Thoracic aorta (tissue), 2 donors: ENCODE measurements at places on chromosomes 2 and 18. TPM values are rescaled to one million over a fixed set of nuclear protein-coding genes. Genes with fewer than 3 reads are reported as not detected.

- H3K27ac ChIP-seq, result no peak overlapping the region
- no peak for DNase-seq
- H3K4me3 ChIP-seq, result no peak overlapping the region
- no peaks in the 10 kb centered on the region for H3K36me3 ChIP-seq
- peaks cover 16% of the 10 kb centered on the region for H3K4me1 ChIP-seq
Observed at GRCh38 chr2:12881952-12882351, 165.2 kb downstream of the TRIB2 start.

- no peaks in the 10 kb centered on the region for H3K36me3 ChIP-seq
- no peaks in the 10 kb centered on the region for H3K27me3 ChIP-seq
- no peak overlapping the region for H3K4me3 ChIP-seq
- H3K27ac ChIP-seq, result no peak overlapping the region
Observed at GRCh38 chr2:112153179-112153490, 14.9 kb downstream of the FBLN7 start.

DNA sequence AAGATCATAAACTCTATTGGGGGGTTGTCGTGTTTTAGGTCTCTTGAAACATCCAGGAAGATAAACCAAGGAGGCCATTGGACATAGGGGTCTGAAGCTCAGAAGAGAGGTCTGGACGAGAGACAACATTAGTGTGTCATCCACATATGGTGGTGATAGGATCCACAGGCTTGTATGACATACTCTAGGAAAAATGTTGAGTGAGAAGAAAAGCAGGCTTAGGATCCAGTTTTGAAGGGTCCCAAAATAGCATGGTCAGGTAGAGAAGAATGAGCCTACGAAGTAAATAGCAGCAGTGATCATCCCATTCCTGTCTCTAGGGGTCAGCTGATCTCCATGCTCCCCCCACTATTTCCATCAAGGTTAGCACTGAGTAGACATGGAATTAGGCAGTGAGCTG lies 166.8 kb downstream of the ANKRD30B start:
- no peaks in the 10 kb centered on the region for H3K36me3 ChIP-seq
- DNase-seq, result no peak
- H3K4me1 ChIP-seq, result no peaks in the 10 kb centered on the region

GRCh38 chr2:240125742-240126141 lies 10.4 kb downstream of the COPS9 start:
- no peaks in the 10 kb centered on the region for H3K27me3 ChIP-seq
- DNase-seq, result no peak
- no peak overlapping the region for H3K4me3 ChIP-seq

GRCh38 chr18:79326413-79327198 lies 69.1 kb upstream of the NFATC1 start:
- no peak overlapping the region for H3K4me3 ChIP-seq
- DNase-seq, result no peak
- H3K27ac ChIP-seq, result no peak overlapping the region
- H3K27me3 ChIP-seq, result no peaks in the 10 kb centered on the region

DNA sequence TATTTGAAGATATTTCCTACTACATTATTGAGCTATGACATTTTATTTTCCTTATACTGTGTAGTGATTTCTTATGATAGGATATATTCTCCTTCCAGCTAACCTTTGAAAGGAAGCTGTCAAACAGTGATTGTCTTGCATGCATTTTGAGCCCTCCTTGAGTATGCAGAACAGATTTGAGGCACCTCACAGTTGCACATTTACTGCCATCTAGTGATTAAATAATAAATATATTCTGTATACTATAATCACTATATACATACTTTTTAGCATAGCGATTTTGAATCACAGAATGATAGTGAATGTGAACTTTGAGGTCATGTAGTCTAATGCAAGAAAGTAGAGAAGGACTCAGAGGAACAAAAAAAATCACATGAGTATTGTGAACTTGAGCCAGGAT lies 268.4 kb upstream of the CDH19 start:
- no peak for DNase-seq
- no peaks in the 10 kb centered on the region for H3K27me3 ChIP-seq
- H3K4me1 ChIP-seq, result no peaks in the 10 kb centered on the region
- H3K27ac ChIP-seq, result no peak overlapping the region

DNA sequence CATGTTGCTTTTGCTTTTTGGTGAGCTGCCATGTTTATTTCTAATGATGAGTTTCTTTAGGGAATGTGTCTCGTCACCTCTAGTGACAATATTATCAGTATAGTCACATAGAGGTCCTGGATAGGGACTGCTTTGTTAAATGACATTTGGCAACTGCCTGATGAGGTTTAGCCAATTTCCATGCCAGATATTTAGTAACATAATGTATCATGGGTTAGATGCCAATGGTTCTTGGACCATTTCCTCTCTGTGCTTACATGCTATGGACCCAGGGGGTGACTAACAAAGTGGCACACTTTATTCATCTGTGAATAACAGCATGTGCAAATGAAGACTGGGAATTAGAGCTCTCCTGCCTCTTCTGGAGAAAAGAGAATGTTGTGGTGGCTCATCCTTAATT lies 56.2 kb upstream of the RAB27B start:
- DNase-seq, result no peak
- no peaks in the 10 kb centered on the region for H3K27me3 ChIP-seq
- H3K4me1 ChIP-seq, result no peaks in the 10 kb centered on the region
- H3K27ac ChIP-seq, result no peak overlapping the region
- H3K36me3 ChIP-seq, result no peaks in the 10 kb centered on the region

- H3K4me3 ChIP-seq, result no peak overlapping the region
- H3K4me1 ChIP-seq, result no peaks in the 10 kb centered on the region
- H3K27me3 ChIP-seq, result no peaks in the 10 kb centered on the region
- DNase-seq, result no peak
- no peaks in the 10 kb centered on the region for H3K36me3 ChIP-seq
Observed at GRCh38 chr18:36770315-36770946, 58.4 kb downstream of the TPGS2 start.

DNA sequence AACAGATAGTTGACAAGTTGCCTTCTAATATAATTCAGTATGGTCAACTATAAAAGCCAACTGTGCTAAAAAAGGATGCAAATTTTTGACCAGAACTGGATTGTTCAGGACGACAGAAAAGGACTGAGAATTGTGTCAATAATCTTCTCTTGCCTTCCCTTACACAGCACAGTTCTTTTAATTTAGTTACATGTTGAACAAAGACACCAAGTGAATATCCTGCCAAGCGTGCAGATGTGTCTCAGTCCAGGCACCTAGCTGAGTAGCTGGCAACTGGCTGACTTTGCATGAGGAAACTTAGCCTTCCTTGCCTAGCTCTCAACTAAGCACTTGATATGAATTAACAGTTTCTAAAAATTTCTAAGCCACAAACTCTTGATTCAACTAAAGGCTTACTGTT lies 801.4 kb downstream of the BCL11A start:
- H3K4me3 ChIP-seq, result no peak overlapping the region
- no peaks in the 10 kb centered on the region for H3K4me1 ChIP-seq
- no peaks in the 10 kb centered on the region for H3K27me3 ChIP-seq

- no peaks in the 10 kb centered on the region for H3K36me3 ChIP-seq
- H3K4me3 ChIP-seq, result no peak overlapping the region
- DNase-seq, result no peak
- H3K4me1 ChIP-seq, result no peaks in the 10 kb centered on the region
Observed at GRCh38 chr2:144339048-144339447, 180.9 kb downstream of the ZEB2 start.

DNA sequence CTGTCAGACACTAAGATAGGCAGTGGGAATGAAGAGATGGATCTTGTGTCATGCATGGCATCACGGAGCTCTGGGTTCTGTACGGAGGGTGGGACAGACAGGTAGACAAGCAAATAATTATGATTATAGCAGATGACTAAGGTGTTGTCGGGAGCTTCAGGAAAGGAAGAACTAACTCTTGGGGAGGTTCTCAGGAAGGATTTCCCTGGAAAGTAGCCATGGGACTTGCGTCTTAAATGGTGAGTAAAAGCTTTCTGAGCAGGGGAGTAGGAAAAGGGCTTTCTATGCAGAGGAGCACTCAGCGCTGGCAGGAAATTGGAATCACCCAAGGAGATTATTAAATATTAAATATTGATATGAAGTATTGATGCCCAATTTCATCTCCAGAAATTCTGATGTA lies 35.5 kb downstream of the ATOH8 start:
- H3K4me3 ChIP-seq, result no peak overlapping the region
- no peak for DNase-seq
- H3K36me3 ChIP-seq, result peaks cover 23% of the 10 kb centered on the region
- peak overlapping the region; percentile 82 for H3K27ac ChIP-seq
- peaks cover 51% of the 10 kb centered on the region for H3K4me1 ChIP-seq

- no peak overlapping the region for H3K4me3 ChIP-seq
- no peaks in the 10 kb centered on the region for H3K4me1 ChIP-seq
- H3K36me3 ChIP-seq, result no peaks in the 10 kb centered on the region
- no peak overlapping the region for H3K27ac ChIP-seq
- no peaks in the 10 kb centered on the region for H3K27me3 ChIP-seq
Observed at GRCh38 chr2:235894839-235895238, 273.3 kb downstream of the GBX2 start.

- no peak overlapping the region for H3K4me3 ChIP-seq
- no peaks in the 10 kb centered on the region for H3K27me3 ChIP-seq
- no peaks in the 10 kb centered on the region for H3K4me1 ChIP-seq
- DNase-seq, result no peak
- no peak overlapping the region for H3K27ac ChIP-seq
- H3K36me3 ChIP-seq, result no peaks in the 10 kb centered on the region
Observed at GRCh38 chr18:28425886-28426285, 249.0 kb upstream of the CDH2 start.

Gene FAM237A
- not detected for total RNA-seq

Gene SLC5A7
- total RNA-seq, result 0.14 TPM

Gene TDRD15
- 0.14 TPM for total RNA-seq

Gene TMEM214
- 84.4 TPM for total RNA-seq
